Astrocyte of the spinal cord (primary cell): ENCODE measurements at places on chromosomes 7 and 10.

DNA sequence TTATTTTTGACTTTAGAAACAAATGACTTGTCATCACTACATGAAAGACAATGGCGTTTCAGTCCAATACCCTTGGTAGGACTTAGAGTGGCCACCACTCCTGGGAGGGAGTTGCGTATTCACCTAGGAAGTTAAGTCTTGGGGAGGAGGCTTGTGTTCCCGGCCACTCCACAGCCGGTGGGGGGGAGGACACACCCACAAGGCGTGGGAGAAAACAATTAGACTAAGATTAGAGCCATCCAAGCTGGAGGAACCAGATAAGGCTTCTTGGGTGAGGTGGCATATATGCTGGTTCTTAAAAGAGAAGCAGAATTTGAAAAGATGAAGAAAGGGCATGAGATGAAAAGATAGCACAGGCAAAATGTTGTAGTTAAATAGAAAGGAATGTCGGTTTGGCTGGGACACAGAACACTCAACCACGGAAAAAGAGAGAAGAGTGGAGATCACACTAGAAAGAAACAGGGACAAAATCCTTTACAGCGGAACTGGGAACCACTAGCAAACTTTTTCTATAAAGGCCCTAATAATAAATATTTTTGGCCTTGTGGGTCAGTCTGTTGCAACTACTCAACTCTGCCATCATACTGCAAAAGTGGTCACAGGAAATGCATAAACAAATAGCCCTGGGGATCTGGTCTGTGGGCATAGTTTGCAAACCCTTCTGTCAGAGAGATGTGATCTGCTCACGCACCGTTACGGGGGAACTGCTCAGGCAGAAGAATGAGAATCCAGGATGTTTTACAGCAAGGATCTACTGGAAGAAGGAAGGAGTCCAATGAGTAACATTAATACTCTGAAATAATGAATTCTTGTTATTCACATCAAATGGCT is 651.8 kb downstream of the PARD3 start:
- peak; percentile 15 for DNase-seq

GRCh38 chr10:92062273-92062672 is 138.7 kb downstream of the BTAF1 start:
- DNase-seq: no peak

DNA sequence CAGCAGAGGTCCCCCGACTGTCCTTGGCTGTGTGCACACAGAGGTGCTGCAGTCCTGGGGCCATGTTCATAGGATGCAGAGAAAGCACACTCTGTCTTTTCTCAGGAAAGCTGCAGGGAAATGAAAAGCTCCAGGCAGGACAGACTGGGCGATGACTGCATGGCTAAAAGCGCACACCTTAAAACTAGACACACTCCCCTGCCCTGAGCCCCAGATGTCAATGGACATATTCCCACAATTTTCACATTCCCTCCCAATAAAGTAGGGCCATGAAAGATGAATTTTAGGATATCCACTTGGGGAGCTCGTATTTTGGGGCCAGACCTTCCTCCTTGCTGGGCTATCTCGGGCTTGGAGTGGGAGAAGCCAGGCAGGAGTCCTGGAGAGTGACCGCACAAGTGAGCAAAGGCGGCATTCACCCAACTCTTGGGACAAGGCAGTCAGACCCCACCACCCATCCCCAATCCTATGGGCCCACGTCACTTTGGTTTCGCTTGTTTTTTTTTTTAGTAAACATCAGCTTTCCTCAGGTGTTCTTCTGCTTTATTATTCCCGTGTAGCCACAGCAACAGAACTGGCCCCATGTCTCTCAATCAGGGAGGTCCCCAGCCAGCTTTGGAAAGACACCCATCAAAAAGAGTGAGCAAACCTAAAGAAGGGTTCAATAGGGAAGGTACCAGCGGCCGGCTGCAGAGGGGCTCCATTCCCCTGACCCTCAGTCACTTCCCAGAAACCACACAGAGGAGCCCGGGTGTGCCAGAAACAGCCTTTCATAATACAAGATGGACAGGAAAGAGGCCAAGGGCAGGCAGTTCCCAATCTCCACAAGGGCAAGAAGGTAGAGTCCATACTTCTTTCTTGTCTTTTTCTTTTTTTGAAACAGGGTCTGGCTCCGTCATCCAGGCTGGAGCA is 12.7 kb downstream of the GPRIN2 start:
- DNase-seq: no peak

DNA sequence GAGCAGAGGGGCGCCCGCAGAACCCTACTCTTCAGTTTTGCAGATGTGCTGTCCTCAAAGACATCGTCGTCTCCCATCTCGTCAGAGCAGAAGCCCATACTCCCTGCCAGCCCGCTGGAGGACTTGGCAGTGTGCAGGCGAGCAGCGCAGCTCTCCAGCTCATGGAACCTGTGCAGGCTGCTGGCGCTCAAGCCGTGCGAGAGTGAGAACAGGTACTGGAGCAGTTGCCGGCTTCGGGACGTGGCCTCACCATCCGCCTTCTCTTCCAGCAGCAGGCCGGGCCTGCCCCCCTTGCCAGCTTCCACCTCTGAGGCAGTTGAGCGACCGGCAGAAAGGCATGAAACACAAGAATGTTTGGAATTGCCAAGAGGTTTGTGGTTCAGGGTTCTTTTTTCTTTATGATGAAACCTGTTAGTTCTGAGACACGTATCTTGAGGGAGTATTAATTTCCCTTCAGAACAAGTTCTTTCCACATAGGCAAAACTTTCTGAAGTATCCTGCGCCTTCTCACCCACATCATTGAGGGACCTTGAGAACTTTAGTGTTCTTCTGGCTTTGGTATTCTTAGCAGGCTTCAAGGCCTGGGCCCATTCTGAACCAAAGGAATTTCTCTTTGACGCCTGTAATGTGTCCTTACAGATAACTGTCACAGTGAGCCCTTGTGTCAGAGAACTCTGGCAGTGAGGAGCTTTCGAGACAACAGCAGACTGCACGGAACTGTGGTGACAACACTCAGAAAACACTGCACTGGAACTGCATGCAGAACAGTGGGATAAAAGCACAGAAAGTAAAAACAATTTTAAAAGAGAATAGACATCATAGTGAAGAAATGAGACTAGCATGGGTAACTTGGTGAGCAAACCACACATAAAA is 89.5 kb downstream of the ALOX5 start:
- DNase-seq: no peak

GRCh38 chr10:44300666-44301649 is 83.9 kb downstream of the CXCL12 start:
- peak; percentile 93 for DNase-seq
